ENCODE measurements at places on chromosomes 6 and 20.

DNA sequence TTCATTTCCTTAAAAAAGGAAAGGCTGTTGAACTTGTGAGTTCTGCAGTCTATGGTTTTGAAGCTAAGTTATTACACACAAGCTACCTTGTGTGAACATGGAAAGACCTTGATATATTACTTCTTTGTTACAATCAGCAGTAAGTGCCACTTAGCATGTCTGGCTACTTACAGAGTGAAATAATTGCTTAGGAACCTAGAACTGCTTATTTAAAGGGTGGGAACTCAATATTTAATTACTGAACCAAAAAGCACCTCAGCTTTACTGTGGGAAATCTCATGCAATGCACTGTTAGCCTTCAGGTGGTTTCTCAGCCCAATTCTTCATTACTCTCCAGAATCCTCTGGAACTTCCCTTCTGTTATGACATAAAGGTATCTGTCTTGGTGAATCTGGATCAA is 17.9 kb downstream of the PERP start:
- DNase-seq = peak; percentile 22

DNA sequence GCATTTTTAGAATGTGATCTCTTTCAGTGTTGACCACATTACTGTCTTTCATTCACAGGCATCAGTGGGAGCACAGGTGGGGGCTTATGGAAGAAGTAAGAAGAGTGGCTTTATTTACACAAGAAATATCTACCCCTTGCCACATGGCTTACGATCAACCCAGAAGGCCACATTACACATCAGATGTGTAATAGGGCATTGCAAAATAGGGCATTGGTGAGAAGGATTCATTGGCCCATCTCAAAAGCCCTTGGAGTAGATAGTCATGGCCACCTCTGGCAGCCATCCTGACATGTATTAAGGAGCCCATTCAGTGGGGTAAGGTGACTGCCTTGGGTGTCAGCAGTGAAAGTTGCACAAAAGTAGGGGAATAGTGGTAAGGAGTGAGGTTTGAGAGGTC is 97.5 kb downstream of the MAFB start:
- DNase-seq = no peak

DNA sequence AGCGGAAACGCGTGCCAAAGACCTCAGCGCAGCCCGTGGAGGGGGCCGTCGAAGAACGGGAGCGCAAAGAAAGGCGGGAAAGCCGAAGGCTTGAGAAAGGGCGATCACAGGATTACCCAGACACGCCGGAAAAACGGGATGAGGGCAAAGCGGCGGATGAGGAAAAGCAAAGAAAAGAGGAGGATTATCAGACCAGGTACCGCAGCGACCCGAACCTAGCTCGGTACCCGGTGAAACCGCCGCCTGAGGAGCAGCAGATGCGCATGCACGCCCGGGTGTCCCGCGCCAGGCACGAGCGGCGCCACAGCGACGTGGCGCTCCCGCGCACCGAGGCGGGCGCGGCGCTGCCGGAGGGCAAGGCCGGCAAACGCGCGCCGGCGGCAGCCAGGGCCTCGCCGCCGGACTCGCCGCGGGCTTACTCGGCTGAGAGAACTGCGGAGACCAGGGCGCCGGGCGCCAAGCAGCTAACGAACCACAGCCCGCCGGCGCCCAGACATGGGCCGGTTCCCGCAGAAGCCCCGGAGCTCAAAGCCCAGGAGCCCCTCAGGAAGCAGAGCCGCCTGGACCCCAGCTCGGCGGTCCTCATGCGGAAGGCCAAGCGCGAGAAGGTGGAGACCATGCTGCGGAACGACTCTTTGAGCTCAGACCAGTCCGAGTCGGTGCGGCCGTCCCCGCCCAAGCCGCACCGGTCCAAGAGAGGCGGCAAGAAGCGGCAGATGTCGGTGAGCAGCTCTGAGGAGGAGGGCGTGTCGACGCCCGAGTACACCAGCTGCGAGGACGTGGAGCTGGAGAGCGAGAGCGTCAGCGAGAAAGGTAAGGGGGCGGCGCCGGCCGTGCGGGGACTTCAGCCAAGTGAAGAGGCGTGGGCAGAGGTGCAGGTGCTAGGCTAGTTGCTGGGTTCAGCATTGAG is 296.2 kb downstream of the RIMS1 start:
- DNase-seq = peak; percentile 63

GRCh38 chr6:22904431-22904830 is 335.1 kb downstream of the HDGFL1 start:
- no peak for DNase-seq

DNA sequence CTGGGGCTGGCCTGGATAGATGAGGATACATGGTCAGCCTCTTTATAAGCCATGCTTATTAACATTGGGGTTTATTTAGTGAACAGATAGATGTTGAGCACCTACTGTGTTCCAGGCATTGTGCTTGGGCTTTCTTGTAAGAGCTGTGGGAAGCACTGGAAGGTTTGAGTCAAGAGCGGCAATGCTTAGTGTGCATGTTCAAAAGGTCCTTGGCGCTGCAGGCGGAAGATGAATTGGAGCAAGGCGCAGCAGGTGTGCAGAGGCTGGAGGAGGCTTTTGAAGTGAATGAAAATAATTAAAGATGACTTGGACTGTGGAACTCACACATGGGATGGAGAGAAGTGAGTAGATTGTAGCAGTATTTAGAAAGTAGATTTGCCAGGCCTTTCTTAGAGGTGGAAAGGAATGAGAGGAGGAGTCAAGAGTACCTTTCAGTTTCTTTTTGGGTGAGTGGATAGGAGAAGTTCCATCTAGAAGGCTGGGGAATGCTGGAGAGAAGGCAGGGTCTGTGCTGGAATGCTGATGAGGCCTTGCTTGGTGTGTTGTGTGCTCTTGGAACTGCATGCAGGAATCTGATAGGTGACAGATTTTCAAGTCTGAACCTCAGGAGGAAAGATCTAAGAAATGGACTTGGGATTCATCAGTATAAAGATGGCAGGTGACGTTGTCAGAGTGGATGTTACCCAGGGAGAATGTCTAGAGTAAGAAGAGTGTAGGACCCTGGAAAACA is 26.4 kb downstream of the SNX9 start:
- no peak for DNase-seq

- no peak for DNase-seq
These were observed 101.9 kb downstream of the LIN28B start for GRCh38 chr6:105058846-105059245.

GRCh38 chr6:79403086-79403485 is 134.1 kb downstream of the LCA5 start:
- no peak for DNase-seq

DNA sequence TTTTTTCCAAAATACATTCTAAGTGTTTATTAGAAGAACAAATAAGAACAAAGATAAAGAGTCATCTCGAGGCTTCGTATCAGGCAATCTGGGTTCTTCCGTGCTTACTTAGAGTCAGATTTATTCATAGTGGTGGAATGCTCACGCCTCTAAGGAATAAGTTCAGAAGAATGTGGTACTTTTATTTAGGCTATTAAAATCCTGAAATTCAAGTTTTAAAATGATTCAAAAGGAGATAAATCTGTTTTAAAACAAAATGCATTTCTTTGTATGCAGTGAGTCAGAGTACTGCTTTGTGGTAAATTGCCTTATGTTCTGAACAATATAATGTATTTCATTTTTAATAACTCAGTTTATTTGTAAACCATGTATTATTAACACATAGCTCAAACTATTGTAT is 89.1 kb downstream of the FUT9 start:
- DNase-seq = no peak

- DNase-seq = no peak
These were observed 82.7 kb downstream of the FARS2 start for GRCh38 chr6:5343998-5344397.

GRCh38 chr6:13268913-13269518 is 59.3 kb downstream of the TBC1D7 start:
- DNase-seq = no peak

GRCh38 chr6:11814106-11814505 is 35.5 kb upstream of the ADTRP start:
- no peak for DNase-seq

DNA sequence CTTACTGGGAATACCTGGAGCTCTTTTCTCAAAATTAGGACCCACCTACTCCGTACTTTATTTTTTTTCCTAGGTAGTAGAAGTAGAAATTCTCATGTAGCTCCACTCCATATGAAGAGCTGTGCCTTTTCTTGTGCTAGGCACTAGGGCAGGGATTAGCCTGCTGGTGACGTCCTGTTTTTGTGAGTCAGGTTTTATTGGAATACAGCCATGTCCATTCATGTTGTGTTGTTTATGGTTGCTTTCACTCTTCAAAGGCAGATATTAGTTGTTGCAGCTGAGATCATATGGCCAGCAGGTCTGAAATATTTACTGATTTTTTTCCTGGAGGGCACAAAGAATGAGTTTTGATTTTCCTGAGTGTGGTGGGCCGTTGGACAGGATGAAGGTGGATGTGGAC is 20.5 kb downstream of the XRN2 start:
- DNase-seq = no peak

GRCh38 chr6:127402890-127403617 is 56.1 kb downstream of the KIAA0408 start:
- DNase-seq = no peak

DNA sequence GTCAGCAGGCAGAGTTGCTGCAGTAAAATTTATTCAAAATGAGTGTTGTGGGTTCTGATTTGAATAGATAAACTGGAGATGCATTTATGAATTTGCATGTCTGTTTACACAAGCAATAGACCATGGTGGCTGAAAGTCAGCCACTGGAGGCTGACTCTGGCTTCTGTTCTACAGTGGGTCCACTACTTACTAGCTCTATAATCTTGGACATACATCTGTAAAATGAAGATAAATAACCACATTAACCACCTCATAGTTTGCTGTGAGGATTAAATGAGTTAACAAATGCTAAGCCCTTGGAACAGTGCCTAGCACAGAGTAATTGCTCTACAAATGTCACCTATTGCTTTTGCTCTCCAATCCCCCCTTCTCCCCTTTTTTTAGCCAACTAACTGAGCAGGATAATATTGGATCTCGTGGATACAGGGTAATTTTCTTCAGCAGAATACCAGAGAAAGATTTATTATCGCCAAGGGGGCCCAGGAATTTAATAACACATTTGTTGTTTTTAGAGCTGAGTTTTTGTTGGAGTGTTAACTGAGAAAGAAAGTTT is 1.4 kb upstream of the PM20D2 start:
- DNase-seq = no peak

DNA sequence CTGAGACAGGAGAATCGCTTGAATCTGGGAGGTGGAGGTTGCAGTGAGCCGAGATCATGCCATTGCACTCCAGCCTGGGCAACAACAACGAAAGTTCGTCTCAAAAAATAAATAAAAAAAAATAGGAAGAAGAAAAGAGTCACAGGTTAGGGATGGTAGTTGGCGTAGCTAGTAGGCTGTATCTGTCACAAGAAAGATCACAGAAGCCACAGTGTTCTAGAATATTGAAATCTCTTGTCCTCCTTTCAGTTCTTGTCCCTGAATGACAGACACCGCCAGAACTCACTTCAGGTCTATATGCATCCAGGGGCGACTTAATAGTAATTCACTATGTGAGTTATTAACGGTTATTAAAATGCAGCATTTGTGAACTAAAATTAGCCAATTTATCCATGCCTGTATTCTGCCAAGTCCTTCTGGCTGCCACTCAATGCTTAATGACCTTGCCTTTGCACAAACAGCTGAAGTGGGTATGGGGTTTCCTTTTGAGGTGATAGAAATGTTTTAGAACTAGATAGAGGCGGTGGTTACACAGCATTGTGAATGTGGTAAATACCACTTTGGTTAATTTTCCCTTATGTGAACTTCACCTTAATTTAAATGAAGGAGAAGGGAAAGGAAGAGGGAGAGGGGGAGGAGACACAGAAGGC is 41.3 kb upstream of the ZMYND8 start:
- no peak for DNase-seq

GRCh38 chr6:135289816-135290215 is 108.7 kb downstream of the MYB start:
- peak; percentile 19 for DNase-seq

DNA sequence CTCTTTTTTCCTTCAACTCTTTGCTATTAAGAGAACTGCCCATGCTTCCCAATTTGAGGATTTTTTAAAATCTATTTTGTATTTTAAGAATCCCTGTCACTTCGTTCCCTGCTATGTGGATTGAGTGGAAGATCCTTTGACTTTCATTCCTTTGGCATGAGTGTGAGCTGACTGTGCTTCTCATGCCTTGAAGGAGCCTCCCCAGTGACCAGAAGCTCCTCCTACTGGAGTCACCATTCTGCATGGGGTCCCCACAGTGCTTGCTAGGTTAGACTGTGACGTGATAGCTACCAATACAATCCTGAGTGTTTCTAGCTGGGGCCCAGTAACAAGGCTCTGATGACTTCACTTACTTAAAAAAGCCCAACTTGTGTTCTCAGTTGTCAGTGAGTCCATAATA is 104.4 kb upstream of the LAMP5 start:
- no peak for DNase-seq

- DNase-seq = no peak
These were observed 13.9 kb downstream of the RAMACL start for GRCh38 chr6:166572370-166573261.

DNA sequence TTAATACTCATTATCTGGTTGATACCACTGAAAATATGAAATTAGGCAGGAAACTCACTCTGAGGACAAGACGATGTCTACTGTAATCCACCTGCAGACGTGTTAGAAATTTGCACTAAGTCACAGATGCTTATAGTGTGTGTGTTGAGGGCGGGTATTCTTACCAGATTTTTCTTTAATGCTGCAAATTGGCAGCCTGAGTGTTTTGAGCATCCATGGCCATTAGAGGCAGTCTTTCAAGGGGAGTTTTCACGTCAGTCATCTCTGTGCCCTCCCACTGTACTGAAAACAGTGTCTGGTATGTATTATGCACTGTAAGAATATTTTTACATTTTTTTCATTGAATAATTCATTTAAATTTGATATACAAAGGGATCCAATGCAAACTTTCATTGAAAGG is 266.5 kb upstream of the QKI start:
- DNase-seq = no peak

- no peak for DNase-seq
These were observed 117.2 kb upstream of the BACH2 start for GRCh38 chr6:90413867-90414266.

DNA sequence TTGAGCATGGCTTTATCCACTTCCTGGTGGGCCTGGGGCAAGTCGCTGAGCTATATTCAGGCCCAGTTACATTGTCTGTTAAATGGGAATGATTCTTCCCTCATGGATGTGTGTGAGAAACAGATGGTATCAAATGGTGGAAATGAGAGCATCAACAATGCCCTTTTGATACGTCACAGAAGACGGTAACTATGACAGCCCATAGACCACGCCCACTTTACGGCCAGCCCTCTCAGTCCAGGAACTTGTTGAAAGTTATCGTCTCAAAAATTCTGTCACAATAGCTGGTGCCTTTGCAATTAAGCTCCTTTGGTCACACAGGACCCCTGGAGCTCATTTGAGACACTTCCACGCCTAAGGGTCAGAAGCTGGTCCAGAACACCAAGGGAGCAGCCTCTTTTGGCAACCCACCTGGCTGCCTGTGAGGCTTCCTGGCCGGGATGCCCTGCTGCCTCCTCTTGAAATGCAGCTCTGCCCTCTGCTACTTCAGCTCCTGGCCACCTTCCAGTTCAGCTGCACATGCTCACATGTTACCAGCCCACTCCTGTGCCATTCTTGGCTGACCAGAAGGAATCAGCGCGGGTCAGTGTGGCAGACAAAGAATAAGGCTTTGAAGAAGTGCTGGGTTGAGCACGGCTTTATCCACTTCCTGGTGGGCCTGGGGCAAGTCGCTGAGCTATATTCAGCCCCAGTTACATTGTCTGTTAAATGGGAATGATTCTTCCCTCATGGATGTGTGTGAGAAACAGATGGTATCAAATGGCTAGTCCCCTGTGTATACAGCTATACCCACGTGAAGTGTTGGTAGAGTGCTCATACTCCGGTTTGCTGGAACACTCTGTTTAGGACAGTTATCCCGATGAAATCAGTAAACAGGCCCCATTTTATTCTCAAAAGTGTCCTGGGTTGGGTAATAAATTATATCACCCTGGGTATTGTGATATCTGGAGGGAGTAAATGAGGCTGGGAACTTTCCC is 199.2 kb upstream of the SUPT3H start:
- DNase-seq = no peak

Measured in NCI-H187 treated with DMSO at 0.1 percent for 48 hours (cell line).